ENCODE measurements at places on chromosomes 2 and 18.

DNA sequence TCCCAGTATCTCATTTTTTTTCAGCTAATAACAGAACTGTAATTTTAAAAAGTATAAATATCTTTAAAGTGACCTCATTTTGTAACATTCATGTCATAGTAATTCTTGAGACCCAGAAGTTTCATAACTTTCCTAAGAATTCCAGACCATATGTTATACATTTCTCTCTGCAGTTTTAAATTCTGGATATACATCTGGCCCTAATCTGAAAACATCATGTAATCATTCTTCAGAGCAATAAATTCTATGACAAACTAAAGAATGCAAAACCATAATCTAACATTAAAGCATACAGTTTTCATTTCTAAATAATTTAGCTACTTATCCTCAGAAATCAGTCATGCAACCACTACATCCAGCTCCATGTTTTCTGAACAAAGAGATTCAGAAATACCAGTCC lies 198.3 kb upstream of the SLC35G4 start:
- no peak for DNase-seq

DNA sequence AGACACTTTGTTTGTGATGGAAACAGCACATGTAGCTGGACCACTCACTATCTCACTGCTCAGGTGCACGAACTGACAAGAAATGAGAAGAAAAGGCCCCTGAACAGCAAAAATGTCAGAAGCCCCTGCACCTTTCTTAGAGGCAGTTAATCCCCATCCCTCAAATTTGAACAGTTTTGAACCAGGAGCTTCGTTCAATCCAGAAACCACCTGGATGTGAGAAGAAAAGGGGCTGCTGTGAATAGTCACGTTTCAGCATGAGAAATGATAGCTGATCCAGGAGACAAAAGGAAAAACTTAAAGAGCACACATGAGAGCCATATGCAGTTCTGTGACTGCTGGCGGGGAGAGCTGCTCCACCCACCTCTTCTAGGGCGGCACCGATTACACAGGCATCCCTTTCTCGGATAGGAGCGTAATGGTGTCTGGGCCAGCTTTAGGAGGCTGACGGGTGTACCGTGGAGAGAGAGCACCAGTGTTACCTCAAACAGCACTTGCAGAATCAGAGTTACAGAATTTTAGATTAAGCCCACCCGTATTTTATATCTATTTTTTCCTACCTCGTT lies 117.0 kb upstream of the EML6 start:
- no peak for DNase-seq

DNA sequence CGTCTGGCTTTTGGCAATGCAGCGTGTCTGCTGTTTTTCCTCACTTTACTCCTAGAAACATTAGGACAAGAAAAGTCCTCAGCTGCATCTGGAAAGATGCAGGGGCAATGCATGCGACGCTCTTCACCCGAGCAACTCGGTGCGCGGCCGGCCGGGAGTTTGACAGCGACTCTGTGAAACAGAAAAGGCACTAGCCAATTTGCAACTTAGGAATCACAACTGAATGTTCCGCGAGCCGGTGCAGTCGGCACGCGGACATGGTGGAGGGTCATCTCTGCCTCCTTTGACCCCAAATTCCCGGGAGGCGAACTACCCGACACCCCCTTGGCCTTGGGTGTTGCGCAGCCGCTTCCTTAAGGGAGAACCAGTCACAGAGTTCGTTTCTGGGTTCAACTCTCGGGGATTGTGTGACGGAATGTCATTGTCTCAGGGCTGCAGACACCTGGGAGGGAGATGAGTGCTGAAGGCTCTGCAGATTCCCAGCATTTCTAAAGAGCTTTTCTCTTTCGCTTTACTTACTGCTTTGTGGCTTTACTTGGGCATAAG lies 9.8 kb downstream of the NR4A2 start:
- DNase-seq: no peak

GRCh38 chr2:160200921-160201320 lies 849 bp upstream of the ITGB6 start:
- no peak for DNase-seq

DNA sequence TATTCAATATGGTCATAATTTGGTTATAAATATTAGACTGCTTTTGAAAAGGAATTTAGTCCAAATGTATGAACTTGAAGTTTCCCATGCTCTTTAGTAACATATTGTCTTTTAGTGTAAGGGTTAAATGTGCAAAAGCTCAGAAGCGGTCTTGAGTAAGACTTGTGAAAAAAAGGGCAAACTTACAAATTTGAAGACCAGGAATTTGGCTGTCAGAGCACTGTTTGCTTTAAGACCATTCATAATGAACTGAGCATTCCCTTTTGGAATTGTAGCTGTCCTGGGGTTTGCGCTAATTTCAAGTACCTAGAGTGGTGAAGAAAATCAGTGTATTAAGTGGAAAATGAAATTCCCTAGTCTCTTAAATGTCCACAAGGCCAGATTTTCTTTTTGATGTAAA lies 6.9 kb upstream of the ZEB2 start:
- DNase-seq: no peak

GRCh38 chr18:27724362-27724761 lies 452.6 kb downstream of the CDH2 start:
- no peak for DNase-seq
